ENCODE measurements at places on chromosomes 5 and 9. TPM values are rescaled to one million over a fixed set of nuclear protein-coding genes. Genes with fewer than 3 reads are reported as not detected.

The SLC12A7 gene
- total RNA-seq, result 13.5 TPM

The NEUROG1 gene
- total RNA-seq, result not detected

The GMCL2 gene
- not detected for total RNA-seq

The TENT4A gene
- 8.1 TPM for total RNA-seq

The TAS2R1 gene
- not detected for total RNA-seq

The FAM174A gene
- total RNA-seq, result 24.3 TPM

All from smooth muscle cell of bladder (primary cell).